ENCODE measurements at places on chromosomes 11 and 22.

DNA sequence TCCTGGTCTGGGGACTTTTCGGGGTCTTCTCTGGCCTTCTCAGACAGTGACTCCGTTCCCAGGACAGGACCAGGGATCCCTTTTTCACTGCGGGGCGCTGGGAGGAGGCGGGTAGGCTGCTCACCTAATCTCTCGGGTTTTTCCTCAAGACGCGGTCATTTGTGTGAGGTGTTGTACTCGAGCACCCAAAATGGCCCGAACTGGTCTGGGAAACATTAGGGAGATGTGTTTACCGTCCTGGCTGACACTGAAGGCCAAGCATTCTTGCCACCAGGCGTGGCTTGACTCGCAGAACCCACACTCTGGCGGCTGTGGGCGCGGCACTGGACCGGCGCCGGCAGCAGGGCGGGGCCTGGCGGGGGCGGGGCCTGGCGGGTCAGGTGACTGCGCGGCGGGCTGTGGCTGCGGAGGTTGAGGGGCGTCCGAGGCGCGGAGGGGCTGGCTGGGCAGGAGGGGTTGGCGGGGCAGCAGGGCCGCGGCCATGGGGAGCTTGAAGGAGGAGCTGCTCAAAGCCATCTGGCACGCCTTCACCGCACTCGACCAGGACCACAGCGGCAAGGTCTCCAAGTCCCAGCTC lies at the start of gene SWAP70:
Gene SWAP70 (plus strand): TSS at position 379 of the 577 bp plus-strand sequence. CDS start 103 bp downstream, at position 482.
- DNase-seq: peak; percentile 47

GRCh38 chr11:67519726-67520125 lies 3.5 kb downstream of the CABP2 start:
- DNase-seq: no peak

- DNase-seq: no peak
These were observed 416.8 kb upstream of the TENM4 start for GRCh38 chr11:79857377-79858214.

- no peak for DNase-seq
These were observed 552 bp downstream of the RIN1 start for GRCh38 chr11:66335531-66336233.

- DNase-seq: no peak
These were observed 135.8 kb upstream of the ZBED5 start for GRCh38 chr11:10993640-10994039.

GRCh38 chr11:33734441-33735270 lies 1.6 kb downstream of the CD59 start:
- DNase-seq: no peak

DNA sequence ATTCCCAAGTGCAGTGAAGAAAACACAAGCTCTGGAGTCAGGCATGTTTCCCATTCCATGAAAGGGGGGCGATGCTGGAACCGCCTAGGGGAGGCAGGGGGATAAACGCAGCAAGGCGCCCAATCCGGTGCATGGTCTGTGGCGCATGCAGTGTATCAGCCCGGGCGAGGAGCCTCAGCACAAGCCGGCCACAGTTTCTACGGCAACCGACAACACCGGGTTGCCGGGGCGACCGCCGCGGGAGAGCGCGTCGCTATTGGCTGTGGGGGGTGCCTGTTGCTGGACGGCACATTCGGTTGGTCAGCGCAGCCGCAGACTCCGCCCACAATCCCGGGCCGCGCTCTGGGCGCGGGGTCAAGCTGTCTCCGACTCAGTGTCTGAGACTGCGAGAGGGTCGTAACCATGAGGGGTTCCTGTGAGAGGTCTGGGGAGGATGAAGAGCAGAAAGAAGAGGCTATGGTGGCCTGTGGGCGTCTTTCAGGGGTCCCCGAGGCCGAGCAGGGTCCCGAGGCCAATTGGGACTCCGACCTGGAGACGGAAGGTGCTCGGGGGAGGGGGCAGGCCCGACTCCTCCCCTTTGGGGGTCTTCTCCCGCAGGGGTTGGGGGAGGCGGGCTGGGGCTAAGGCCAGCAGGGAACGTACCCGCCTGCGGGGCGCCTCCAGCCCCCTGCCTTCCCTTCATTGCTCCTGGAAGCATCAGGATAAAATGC lies at the start of gene LRRC74B:
Gene LRRC74B (plus strand): TSS at position 362 of the 710 bp plus-strand sequence. CDS start 41 bp downstream, at position 403.
- DNase-seq: peak; percentile 42

- DNase-seq: no peak
These were observed 165.1 kb downstream of the DBX1 start for GRCh38 chr11:19995145-19995544.

DNA sequence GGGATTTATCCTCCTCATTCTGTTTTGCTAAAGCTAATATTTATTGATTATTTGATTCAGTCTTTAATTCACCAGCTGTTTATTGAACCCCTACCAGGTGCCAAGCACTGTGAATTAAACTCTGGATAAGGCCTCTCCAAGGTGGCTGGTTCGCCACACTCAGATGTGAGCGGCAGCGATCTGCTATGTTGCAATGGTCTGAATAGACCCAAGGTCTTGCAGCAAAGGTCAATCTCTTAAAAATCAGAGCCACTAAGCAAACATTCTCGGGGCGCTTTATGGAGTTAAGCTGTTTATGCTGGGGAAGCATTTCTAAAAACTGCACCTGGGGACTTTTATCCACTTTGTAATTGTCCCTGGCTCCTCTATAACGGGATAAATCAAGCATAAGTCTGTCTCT lies 10.5 kb upstream of the TSPAN18 start:
- no peak for DNase-seq

- DNase-seq: no peak
These were observed 26.0 kb downstream of the SLC22A6 start for GRCh38 chr11:62958547-62959421.

Data from stimulated activated CD8-positive, alpha-beta memory T cell treated with anti-CD3 and anti-CD28 coated beads, Interleukin-15, amount 100 ng/mL, for 4 hours (primary cell).